SHP77 treated with DMSO at 0.1 percent for 48 hours (cell line): ENCODE measurements at places on chromosomes 1 and 21.
A peak's percentile ranks its signal among the peaks of the same experiment; 100 is the strongest.

DNA sequence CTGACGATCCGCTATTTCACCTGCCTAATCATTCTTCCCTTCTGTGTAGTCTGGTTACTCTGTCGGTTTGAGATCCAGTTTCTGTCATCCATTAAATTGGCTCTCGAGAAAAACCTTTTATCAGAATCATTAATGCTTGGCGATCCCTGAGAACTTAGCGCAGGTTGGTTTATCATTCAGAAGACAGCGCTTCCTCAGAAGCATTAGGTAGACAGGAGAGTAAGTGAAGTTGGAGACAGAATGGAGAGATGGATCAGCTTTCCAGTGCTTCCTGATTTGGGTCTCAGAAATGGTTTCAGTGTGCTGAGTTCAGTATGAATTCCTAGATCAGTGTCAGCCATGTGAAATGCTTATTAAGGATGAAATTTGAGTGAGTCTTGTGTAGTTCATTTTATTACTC is 1.3 kb downstream of the USP1 start:
- DNase-seq, result no peak

GRCh38 chr1:162660574-162660973 is 28.3 kb downstream of the DDR2 start:
- DNase-seq, result no peak

DNA sequence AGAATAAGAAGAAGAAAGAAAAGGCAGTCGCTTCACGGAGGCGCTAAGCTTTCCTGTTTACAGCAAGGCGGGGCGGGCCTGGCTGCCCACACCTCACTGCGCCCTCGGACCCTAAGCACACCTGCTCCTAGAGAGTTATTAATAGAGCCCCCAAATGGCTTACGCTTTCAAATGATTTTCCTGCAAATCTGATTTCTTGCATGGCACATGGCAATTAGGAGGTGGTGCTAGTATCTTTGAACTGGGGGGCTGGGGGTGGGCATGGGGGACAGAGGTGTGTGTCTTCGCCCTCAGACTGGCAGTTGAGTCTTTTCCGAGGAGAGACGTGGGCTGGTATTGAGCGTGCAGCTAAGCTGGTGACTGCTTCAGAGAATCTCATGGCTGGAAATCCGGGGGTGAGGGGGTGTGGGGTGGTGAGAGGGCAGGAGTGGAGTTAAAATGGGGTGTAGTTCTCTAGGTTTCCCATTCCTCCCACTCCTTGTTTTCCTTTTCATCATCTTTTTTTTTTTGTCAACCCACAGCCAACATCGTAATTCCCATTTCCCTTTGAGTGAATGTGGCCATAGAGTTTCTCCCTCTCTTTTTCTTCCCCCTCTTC is 1.3 kb downstream of the S1PR1 start:
- DNase-seq, result no peak

- DNase-seq, result peak; percentile 85
These were observed 18.2 kb upstream of the RC3H1 start for GRCh38 chr1:174040387-174040786.

DNA sequence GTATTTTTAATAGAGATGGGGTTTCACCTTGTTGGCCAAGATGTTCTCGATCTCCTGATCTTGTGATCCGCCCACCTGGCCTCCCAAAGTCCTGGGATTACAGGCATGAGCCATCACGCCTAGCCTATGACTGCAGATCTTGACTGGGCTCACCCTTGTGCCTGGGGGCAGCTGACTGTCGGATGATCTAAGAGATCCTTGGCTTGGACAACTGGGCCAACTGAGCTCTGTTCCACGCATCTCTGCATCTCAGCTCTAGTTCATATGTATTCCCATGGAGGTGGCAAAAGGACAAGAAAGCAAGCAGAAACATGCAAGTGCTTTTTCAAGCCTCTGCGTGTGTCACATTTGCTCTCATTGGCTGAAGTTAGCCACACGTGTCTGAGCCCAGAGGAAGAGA is 75.8 kb upstream of the SELENON start:
- no peak for DNase-seq

DNA sequence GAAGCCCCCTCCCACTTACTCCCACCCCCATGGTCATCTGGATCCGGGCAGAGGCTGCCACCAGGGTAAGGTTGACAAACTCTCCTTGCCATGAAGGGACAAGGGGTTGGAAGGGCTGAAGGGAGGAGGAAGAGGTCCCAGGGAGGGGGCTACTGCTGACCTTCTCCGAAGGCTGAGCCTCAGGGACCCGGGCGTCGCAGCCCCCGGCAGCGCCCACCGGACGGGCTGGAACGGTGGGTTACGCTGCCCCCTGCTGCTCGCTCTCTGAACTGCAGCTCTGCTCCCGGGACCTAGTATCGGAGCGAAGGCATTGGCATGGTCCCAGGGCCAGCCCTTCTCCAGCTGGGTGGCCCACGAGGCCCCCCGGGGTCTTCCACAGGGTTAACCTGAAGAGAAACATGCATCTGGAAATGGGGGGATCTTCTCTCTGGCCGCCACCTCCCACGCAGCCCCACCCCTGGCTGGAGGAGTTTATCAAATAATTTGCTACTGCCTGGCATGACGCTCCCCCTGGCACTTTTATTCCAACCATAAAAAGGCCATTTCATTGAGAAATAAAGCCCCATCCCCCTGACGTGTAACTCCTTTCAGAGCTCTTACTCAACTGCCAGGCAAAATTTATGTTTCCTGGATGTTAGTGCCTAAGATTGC is 70.4 kb upstream of the TARDBP start:
- peak; percentile 40 for DNase-seq

- no peak for DNase-seq
These were observed 5.6 kb upstream of the RD3 start for GRCh38 chr1:211497489-211498045.

- DNase-seq, result no peak
These were observed 33.5 kb downstream of the AJAP1 start for GRCh38 chr1:4687943-4688342.

DNA sequence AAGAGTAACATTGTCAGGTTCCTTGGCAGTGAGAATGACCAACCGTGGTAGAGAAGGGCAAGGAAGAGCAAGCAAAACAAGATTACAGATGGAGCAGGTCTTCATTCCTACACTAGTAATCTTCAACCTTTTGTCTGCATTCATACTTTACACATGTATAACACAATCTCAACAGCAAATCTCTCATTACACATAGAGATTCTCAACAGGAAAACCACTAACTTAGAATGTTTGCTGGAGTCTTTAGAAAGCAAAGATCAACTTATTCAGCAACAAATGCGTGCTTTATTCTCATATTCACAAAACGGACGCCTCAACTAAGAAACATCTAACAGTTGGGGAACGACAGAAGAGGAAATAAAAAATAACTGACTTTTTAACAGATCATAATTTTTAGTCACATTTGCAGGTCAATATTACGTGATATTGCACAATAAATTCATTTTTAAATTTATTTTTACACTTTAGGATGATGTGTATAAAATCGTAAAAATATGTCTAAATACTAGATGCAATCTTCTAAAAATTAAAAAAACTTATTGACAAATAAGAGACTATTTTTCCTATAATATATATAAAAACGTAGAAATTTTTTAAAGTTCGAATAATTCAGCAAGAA is 82.9 kb downstream of the ARID4B start:
- no peak for DNase-seq

DNA sequence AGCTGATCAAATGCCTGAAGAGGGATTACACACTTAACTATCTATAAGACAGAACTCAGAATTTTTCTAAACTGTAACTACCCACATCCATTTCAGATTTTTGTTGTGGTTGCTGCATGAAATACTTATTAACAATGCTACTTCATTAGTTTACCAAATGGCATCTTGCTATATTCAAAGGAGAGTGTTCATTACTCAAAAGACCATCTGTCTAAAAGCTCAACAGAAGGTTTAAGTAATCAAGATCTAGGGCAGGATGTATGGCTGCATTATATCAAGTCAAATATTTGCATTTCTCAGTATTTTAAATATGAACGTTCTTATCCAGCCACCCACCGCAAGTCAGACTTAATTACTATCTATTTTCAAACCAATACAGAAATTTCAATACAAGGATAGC is 79.9 kb downstream of the SIPA1L2 start:
- no peak for DNase-seq

DNA sequence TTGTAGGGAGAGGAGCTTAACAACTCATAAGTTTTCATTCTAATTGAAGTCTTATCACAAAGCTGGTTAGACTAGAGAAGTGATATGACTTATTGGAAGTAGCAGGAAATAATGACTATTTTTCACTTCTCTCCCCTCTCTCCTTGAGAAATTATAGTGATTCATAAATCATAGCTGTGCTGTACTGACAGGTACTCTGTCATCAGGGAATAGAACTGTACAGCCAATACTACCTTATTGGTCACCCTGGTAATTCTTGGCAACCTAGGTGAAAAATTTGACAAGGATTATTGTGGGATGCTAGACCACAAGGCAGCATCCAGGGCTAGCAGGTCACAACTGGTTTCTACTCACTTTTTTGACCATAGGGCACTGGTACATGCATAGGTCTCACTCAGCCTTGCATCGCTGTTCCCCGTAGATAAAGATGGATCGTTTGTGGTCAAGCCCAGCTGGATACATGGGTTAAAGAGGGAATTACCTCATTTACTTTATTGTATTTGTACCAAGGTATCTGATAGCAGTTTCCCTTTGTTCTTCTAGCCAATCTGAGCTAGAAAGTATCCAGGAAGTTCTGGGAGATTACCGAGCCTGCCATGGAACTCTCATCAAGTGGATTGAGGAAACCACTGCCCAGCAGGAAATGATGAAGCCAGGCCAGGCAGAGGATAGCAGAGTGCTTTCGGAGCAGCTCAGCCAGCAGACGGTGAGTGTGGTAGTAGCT is 113.6 kb downstream of the MACF1 start:
- no peak for DNase-seq

DNA sequence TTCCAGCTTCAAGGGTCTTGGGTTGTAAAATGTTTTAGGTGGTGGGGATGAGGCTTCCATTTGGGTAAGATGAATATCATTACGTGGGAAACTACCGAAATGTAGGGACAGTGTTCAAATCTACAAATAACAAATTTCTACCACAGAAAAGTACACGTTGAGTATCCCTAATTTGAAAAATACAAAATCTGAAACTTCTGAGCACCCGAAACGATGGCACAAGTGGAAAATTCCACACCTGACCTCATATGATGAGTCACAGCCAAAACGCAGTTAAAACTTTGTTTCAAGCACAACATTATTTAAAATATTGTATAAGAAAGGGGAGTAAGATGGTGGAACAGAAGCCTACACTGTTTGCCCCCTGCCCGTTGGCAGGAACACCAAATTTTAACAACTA is 8.8 kb upstream of the HENMT1 start:
- DNase-seq, result no peak

- DNase-seq, result no peak
These were observed 54.1 kb downstream of the TOMM20 start for GRCh38 chr1:235074523-235075047.

DNA sequence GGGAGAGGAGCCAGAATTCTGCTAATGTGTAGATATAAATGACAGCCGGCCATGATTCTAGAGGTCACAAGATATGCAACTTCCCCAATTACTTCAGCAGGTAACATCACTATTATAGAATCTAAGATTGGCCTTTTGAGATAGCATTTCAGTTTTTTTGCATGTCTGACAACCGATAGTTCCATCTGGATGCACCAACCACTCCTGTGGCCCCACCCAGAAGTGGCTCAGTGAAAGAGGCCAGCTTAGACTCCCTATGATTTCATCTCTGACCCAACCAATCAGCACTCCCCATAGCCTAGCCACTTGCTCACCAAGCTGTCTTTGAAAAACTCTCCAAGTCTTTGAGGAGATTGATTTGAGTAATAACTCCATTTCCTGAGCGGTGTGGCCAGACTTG is 30.3 kb upstream of the NUF2 start:
- no peak for DNase-seq

DNA sequence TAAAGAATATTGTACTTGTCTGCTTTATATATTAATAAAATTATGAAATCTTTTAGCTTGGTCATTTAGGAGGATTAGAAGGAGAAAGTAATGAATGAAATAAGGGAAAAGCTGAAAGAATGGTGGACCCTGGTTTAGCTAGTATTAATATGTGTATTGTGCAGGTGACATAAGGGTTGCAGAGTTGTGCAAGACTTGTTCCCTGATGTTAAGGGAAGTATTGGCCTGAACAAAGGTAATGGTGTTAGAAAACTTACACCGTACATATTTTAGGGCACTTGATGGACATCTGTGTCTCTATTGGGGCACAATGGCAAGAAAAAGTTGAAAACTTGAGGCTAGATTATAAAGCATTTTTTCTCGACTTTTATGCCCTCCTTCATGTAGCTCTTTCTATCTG is 32.2 kb downstream of the SOAT1 start:
- DNase-seq, result no peak

DNA sequence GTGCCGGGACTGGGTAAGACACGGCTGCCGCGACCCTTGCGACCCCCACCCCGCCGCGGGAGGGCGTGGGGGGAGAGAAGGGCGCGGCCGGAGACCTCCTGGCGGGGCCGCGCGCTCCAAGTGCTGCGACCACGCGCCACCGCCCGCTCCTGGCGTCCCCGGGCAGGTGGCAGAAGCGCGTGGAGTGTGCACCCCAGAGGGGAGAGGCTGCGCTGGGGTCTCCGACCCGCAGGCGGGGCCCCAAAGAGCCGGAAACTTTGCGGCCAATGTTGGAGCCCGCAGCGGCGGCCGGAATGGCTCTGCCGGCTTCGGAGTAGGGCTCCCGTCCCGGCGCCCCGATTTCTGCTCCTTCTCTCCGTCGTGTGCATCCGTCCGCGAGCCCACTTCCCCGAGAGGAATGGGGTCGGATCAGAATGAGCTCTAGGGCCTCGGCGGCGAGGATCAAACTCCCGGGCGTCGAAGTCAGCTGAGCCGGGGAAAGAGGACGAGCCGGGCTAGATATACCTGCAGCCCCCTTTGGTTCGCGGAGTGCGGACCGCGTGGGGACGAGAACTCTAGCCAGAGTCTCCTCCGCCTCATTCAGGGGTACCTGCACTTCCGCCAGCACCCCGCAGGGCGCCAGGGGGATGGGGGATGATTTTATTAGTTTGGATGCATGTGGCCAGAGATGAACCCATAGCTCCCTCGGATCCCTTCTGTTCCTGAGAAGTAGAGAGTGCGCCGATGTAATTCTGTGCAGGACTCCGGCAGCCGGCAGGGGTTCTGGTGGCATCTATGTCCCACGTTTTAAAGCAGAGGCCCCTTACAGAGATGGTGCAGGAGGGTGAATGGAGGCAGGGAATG is 751 bp downstream of the STUM start:
- DNase-seq, result no peak
